ENCODE measurements at places on chromosomes 4 and X. TPM values are rescaled to one million over a fixed set of nuclear protein-coding genes. Genes with fewer than 3 reads are reported as not detected.

DNA sequence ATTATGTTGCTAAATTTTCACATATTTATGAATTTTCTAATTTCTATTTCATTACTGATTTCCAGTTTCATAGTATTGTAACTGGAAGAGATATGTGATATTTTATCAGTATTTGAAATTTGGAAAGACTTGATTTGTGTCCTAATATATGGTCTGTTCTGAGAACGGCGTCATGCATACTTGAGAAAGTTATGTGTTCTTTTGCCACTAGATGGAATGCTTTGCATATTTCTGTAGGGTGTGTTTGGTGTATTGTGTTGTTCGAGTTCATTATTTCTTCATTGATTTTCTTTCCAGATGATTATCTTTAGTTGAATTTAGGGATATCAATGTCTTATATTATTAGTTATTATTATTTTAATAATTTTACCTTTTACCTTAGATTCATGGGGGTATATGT, 110.6 kb upstream of the ITM2A start:
- no peak for DNase-seq

GRCh38 chr4:1592068-1592708, 91.9 kb downstream of the FAM53A start:
- no peak for DNase-seq

DNA sequence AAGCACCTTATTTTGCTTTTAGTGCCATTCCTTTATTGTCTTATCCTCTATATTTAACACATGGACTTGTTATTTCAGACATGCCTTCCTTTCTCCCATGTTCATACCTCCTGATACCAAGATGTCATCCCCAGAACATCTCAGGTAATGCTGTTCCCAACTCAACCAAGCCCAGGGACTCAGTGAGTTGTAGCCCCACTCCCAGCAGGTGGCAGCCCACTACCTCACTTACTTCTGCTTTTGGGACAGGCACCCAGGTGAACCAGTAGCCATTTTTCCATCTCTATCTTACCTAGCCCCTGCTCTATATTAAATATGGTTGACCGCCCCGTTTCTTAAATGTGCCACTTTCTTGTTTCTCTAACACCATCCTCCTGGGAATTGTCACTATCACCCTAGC, 199.0 kb downstream of the DCHS2 start:
- DNase-seq: no peak

The ETDC gene
- total RNA-seq: not detected

DNA sequence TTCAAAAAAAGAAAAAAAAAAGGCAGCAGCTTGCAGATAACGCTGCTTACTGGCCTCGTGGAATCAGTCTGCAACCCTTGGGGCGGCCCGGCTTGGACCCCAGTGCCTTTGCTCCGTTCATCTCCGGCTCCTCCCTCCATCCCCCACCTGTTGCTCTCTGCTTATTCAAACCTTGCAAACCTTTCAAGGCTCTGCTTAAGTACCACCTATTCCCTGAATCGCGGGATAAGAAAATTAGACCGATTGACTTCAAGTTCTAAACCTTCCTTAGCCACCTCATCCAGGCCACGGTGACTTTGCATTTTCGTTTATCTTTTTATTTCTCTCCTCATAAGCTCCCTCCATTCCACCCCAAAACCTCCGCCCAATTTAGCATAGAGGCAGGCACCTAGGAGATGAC, 1.4 kb upstream of the PHKA1 start:
- no peak for DNase-seq

- no peak for DNase-seq
Observed at GRCh38 chr4:77393996-77394395, 211.6 kb upstream of the CXCL13 start.

- no peak for DNase-seq
Observed at GRCh38 chr4:144580430-144580829, 65.5 kb upstream of the HHIP start.

- peak; percentile 40 for DNase-seq
Observed at GRCh38 chrX:133414406-133415275, 648 bp downstream of the GPC4 start.

All from SJSA1 (cell line).